ENCODE measurements at places on chromosomes 3 and 15.
A peak's percentile ranks its signal among the peaks of the same experiment; 100 is the strongest.

- DNase-seq, result no peak
Measured at GRCh38 chr15:40234783-40235182, 4.1 kb upstream of the PAK6 start.

DNA sequence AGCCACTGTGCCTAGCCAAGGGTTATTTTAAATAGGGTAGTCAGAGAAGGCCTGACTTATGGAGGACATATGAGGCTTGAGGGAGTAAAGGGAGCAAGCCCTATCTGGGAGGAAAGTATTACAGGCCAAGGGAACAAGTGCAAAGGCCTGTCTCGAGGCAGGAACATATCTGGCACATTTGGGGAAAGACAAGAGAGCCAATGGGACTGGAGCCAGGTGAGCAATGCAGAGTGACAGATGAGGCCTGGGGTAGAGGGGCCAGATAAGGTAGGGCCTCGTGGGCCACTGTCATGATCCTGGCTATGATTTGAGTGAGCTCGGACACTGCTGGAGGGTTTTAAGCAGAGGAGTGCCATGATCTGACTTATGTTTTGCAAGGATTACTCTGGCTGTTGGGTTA lies 43.8 kb downstream of the DCP1A start:
- DNase-seq, result no peak

GRCh38 chr3:102750322-102750721 lies 315.5 kb downstream of the ZPLD1 start:
- DNase-seq, result no peak

DNA sequence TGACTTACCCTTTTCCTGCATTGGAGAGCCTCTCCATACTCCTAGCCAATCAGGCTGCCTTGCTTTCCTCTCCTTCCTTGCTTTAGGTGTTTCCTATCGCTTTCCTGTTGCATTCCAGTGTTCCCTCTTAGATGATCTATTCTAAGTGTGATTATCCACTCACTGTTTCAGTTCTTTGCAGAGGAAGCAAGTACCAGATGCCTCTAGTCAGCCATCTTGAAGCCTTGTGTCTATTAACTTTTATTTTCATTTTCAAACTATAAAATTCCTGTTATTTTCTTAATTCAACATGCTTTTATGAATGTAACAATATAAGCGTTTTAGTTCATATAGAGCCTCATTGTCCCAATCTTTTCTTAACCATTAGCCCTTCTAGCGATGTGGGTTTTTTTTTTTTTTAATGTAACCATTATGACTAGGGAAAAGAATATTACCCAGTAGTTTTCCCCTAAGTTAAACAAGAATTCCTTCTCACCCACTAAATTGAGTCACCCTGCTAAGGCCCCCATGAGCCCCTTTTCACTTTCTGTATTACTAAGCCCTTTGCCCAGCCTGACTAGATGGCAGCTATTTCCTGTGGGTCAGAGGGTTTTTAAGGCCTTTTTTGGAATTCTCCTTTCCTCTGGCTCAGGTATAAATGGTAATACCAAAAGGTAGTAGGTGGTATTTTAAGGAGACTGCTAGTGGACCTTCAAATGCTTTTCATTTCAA lies 229.4 kb upstream of the CTNNB1 start:
- no peak for DNase-seq

DNA sequence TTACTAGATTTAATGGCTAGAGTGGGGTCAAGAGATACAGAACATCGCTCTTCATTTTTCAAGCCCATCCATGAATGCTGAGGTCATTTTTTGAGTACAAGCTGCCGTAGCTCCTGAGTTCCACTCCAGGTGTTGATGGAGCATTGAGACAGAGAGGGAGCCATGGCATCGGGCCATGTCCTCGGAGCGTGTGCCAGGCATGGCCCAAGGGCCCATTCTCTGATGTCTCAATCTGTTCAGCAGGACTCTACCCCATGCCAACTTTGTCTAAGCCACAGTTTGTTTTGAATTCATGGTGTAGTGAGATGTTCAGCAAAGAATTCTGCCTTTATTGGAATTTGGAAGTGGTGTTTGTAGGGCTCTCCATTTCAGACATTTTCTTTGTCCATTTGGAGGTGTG lies 110.5 kb upstream of the ADAMTS9 start:
- no peak for DNase-seq

GRCh38 chr15:79164043-79164442 lies 73.5 kb upstream of the RASGRF1 start:
- DNase-seq, result no peak

GRCh38 chr15:28944286-28944685 lies 58.5 kb downstream of the APBA2 start:
- DNase-seq, result no peak

- DNase-seq, result no peak
Measured at GRCh38 chr3:195162033-195162669, 108.8 kb downstream of the XXYLT1 start.

- DNase-seq, result no peak
Measured at GRCh38 chr15:51678096-51678495, 3.2 kb upstream of the SCG3 start.

GRCh38 chr3:41026394-41027177 lies 172.7 kb upstream of the CTNNB1 start:
- no peak for DNase-seq

DNA sequence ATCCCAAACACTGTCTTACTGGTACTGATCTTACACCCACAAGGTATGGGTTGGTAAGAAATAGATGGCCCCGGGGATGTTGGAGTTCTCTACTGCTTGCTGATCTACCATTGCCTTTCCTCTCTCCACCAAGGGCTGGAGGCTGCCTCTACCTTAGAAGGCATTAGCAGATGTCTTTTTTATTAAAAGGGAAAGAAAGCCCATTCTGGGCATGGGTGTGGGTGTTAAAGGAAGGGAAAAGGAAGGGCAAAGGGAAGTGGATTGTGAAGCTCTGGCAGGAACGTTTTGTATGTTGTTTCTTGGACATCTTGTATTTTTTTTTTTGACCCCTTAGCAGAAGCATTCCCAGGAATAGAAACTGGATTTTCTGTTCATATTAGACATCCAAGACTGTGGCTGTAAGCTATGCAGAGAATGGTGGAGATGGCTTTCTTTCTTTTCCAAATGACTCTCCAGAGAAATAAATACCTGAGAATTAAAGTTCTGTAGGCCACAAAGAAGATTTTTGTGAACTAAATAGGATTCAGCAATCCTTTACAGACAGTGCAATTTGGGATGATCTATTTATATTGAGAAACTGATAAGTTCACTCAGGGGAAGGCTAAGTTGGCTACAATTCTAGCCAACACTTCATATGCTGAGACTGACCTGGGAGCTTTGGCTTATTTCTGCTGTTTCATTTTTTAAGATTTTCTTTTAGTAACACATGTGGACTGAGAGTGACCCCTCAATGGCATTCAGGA lies 108.8 kb downstream of the TOP2B start:
- no peak for DNase-seq

- no peak for DNase-seq
Measured at GRCh38 chr3:166526881-166527280, 689.7 kb upstream of the BCHE start.

- DNase-seq, result no peak
Measured at GRCh38 chr3:123256256-123256655, 54.5 kb downstream of the SEC22A start.

DNA sequence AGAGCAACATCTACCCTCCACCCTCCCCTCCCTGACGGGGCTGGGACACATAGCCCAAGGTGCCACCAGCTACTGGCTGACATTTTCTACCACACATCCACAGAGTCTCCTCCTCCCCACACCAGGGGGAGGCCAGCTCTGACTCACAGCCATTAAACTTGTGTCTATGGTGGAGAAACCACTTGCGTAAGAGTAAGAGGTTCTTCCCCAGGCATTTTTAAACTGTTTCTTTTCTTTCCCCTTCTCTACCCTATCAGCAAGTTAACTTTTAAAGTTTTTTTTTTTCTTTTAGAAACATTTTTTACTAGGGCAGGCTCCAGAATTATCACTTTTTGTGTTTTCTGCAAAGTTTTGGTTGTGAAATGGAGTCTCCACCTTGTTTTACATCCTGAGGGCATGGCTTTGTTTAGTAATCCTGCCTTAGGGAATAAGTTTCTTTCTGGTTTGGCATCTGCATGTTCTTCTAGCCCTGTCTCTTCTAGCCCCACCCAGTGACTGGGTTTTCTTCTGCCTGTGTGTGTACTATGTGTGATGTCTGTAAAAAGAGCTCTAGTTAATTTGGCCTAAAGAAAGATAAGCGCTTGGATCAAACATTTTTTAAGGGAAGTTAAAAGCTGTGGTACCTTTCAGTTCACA lies 148.8 kb upstream of the GADL1 start:
- DNase-seq, result peak; percentile 97

- DNase-seq, result peak; percentile 60
Measured at GRCh38 chr15:96264351-96264798, 66.1 kb upstream of the NR2F2 start.

DNA sequence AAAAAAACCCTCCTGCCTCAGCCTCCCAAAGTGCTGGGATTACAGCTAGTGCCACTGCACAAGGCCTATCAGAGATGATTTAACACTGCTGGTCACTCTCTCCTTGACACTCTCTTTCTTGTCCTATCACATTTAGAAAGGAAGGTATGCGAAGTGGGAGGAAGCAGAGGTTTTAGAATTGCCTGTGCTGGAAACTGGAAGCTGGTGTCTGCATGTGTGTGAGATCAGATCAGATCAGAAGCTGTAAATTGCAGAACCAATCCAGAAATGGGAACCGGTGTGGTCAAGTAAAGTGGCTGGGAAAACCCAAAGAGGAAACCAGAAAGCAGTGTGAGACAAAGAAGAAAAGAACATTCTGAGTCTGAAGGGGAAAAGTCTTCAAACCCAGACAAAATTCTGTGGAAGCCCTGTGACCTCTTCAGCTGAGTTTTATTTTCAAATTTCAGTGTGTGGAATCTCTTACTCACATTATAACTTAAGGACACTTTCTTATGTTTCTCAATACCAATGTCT lies 2.8 kb downstream of the EFHB start:
- DNase-seq, result peak; percentile 39

DNA sequence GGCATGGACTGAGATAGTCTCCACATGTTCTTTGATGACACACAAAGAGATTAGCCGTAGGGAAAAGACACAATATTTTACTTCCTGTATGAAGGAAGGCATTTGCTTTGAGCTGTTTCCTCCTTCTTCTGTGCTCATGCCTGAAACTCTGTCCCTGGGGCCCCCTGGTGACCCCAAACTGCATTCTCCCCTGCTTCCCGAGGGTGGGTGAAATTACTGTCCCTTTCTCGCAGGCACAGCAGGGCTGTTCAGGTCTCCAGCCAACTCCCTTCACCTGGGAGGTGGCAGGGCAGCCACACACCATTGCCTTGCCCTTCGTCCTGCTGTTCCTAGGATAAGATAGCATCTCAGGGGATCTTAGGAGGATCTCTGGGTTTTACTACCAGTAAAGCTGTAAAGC lies 79.2 kb downstream of the GABRG3 start:
- DNase-seq, result no peak

DNA sequence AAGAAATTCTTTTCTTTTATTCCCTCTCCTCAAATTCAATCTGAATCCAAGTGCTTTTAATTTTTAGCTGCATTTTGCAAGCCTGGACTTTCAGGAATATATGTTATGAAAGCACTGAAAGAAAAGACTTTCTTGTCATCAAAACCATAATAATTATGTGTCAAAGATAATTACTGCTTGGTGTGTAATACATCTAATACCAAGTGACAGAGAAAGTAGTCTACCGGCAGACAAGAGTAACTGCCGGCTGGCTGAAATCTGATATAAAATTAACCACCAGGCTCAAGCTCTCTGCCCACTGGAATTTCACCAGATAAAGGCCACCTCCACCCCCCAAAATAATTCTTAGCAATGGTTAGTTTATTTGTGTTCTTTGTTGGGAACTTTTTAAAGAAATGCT lies 220.9 kb upstream of the CDIN1 start:
- DNase-seq, result no peak

DNA sequence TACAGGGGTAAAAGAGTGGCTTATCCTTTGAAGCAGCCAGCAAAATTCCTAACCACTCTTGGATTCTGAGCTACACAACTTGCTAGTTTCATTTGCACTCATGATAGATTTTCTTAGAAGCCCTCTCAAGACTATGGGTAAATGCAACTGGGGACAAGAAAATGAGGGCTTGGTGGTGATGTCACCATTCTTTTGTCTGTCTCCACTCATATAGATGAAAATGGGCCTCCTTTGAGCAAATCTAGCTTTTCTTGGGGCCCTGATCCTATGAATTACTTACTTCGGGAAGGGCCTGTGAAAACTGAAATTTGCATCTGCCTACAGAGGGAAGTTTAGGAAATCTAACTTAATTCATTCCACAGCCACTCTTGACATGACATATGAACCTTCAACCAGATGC lies 486.3 kb downstream of the MAGI1 start:
- DNase-seq, result no peak

GRCh38 chr3:28617821-28618220 lies 269.2 kb upstream of the AZI2 start:
- no peak for DNase-seq

DNA sequence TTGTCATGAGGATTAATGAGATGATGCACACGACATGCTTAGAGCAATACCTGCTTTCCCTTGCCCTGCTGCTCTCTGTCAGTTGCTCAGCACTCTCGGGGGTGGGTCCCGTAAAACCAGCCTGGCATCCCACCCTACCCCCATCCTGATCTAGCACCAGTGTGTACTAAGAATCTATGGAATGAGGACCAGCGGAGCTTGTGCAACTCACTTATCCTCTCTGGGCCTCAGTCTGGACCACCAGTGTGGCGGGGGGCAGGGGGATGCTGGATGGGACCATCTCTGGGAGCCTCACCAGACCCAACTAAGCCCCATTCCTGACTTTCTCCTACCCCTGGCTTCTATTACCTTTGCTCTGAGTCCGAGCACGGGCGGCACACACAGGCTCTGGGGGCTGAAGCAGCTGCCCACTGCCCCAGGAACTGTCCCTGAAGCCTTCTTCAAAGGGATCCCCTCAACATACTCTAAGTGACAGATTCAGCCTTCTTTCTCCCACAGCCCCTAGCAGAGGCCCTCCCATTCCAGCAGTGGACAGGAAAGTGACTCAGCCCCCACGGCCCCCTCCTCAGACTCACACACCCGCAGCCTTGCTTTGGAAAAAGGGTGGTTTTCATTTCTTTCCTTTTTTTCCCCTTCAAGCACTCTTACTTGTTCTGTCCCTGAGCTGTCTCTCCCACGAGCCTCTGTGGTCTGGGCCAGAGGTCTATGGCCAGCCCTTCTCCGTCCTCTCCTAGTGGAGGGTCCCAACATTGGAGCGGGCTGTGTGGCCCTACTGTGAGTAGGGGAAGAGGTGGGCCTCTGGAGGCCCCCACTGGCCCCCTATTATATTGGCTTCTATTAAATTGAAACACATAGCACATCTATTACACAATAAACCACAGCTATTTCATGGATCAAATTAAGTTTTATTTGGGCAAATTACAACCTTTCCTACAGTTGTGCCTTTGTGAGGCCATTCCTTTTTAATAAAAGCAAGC lies 100.3 kb downstream of the SMAD6 start:
- DNase-seq, result peak; percentile 47

DNA sequence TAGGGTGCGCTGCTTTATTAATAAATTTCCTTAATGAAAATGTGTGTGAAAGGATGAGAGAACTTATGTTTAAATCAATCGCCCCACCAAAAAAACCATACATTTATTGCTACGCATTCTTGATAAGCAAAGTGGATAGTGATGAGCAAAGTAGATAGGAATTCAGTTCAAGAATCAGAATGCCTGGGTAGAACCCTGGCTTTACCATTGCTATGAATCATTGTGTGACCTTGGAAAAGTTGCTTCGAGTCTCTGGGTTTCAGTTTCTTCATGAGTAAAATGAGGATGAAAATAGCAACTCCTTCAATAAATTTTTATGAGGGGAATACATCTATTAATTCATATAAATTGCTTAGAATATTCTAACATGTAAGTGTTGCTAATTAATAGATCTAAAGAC lies 2.6 kb upstream of the ALCAM start:
- no peak for DNase-seq

- DNase-seq, result no peak
Measured at GRCh38 chr3:64454179-64454578, 228.9 kb upstream of the PRICKLE2 start.

Data from trophoblast cell (in vitro differentiated cells and primary cell).